ENCODE measurements at places on chromosomes 6 and 20. TPM values are rescaled to one million over a fixed set of nuclear protein-coding genes. Genes with fewer than 3 reads are reported as not detected.

GRCh38 chr6:108574457-108575141, 13.9 kb downstream of the FOXO3 start:
- DNase-seq: no peak

SNAP25 gene
- total RNA-seq: not detected

DNA sequence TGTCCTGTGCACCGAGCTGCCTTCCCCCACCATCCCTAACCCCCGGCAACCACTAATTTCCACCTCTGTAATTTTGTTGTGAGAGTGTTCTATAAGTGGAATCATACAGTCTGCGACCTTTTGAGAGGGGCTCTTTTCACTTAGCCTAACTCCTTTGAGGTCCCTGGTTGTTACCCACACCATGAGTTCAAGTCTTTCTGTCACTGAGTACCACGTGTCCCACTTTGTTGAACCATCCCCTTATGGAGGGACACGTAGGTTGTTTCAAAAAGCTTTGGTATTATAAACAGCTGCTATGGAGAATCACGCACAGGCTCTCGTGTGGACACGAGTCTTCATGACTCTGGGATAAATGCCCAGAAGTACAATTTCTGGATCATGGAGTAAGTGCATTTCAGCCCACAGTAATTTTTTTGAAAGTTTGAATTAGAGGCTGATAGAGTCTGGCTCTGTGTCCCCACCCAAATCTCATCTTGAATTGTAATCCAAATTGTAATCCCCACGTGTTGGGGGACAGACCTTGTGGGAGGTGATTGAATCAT, 9.5 kb downstream of the FAM209B start:
- no peak for DNase-seq

DNA sequence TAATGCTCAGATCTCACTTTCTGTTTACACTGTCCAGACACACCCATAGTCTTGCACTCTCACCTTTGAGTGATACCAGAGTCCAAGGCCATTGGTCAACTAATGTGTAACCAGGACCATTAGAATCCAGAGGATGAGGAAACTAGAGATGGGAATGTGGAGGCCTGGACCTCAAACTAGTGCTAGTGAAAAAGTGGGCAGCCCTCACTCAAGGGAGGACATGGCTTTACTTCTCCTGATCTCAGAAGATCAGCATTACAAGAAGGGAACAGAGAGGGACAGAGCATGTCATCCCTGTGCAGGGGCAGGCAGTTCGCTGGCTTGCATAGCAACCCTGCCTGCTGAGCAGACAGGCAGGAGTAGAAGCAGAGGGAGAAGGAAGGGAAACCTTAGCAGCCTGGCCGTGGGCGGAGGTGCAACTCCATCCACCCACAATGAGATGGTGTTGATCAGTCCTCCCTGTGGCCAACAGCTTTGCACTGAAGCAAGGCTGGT, 22.6 kb upstream of the XRN2 start:
- DNase-seq: no peak

DNA sequence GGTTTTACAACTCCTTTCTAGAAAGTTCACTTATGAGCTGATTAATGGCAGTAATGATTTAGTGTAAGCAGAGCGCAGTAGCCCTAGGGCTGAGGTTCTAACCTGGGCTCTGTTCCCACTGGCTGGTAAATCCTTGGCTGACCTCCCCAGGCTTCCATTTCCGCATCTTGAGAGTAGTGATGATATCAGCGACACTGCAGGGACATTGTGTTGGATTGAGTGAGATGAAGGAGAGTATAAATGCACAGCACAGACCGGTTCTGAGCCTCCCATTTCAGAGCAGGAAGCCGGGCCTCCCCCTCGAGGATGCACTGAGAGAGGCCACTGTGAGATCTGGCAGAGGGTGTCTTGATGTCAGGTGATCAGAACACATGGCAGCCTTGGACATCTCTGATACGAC, 477.2 kb upstream of the SULF2 start:
- peak; percentile 65 for DNase-seq

BTNL2 gene
- total RNA-seq: not detected

DNA sequence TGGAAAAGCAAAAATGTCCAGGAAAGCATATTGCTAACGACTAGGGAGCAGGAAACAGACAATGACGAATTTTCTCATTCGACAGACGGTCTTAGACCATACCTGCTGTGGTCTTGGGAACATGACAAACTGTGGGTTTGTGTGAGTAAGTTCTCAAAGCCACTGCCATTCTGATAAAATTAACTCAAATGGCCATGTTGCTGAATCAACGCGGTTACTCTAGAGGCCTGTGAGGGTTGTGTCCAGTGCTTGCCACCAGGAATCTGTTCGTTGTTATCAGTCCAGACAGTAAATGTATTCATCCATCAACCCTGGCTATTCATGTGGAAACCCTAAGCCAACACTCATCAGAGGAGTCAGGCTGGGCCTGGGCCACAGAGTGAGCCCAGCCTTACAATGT, 124.3 kb downstream of the MYLK4 start:
- DNase-seq: no peak

DNA sequence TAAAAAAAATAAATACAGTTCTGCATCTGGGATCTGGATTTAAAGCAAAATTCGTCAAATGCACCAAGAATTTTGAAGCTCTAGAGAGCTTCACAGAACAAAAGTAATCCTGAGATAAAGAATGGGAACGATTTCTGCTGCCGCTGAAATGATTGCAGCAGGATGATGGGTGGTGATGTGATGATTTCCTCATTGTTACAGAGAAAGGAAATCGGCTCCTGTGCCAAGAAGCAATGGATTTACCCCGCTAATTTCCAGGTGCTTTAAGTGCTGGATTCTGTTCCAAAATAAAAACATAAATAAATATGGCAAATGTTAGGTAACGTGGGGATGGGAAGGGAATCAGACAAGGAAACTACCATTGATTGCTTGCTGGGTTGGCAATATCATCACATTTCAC, 1067.9 kb upstream of the MAP3K7 start:
- DNase-seq: no peak

- DNase-seq: no peak
These were observed 2.2 kb downstream of the SRSF3 start for GRCh38 chr6:36596356-36596755.

- no peak for DNase-seq
These were observed 67.0 kb downstream of the SLX4IP start for GRCh38 chr20:10502098-10502526.

GRCh38 chr6:54192993-54193392, 81.8 kb downstream of the MLIP start:
- DNase-seq: no peak

DNA sequence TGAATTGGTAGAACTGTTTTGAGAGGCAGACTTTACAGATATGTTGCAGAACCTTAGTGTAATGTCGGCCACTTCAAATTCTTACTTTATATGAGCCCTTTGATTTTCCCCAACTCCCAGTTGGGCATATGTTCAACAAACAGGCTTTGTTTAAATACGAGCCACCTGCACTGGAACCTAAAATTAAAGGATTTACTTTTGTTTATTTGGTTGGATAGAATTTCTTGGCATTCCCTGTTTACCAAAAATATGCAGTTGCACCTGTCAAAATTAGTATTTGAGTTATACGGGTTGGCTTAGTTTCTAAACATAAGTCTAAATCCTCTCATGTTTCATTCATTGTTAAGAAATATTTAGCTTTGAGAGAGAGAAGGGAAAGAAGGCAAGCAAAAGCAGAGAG, 2.4 kb upstream of the GLYATL3 start:
- no peak for DNase-seq

- no peak for DNase-seq
These were observed 10.9 kb upstream of the NCOA3 start for GRCh38 chr20:47490795-47491194.

SESN1 gene
- total RNA-seq: 70.7 TPM

- DNase-seq: no peak
These were observed 61.6 kb upstream of the EDN1 start for GRCh38 chr6:12228447-12229146.

DNA sequence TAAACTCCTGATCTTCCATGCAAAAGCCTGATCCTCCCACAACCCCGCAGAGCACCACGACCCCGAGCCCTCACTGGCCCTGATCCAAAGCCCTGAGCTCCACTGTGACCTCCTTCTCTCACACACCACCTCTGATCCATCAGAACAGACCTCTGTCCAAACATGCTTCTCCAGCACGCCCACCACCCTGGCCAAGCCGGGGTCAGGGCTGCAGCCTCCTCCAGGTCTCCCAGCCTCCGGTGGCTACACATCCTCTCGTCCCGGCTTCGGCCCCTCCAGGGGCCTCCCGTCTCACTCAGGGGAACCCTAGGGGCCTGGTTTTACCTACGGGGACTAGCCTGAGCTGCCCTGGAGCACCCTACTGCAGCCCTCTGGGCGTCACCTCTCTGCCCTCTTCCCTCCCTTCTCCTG, 49.1 kb downstream of the FOXF2 start:
- DNase-seq: no peak

RNF39 gene
- 29.1 TPM for total RNA-seq

DNA sequence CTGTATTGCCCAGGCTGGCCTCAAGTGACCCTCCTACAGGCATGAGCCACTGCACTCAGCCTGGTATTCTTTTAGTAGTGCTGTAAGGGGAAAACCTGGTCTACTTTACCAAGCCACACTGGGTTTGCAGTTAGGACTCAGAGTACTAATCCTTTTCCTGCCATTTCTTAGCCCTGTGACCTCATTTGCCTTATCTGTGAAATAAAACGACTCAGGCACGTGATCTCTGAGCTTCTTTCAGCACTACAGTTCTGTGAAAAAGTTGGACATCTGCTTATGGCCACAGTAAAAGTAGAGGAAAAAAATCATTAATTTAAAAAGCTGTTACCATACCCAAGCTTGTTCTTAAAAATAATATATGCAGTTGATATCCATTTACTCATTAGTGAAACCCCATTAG, 1007.5 kb downstream of the KIF16B start:
- no peak for DNase-seq

GRCh38 chr6:134289204-134289575, 28.7 kb downstream of the SGK1 start:
- DNase-seq: no peak

ZSCAN12 gene
- total RNA-seq: 1.9 TPM
